NCI-H2171 (cell line): ENCODE measurements at places on chromosomes 7 and 10.

- DNase-seq = no peak
Measured at GRCh38 chr7:30915005-30915601, 3.5 kb downstream of the AQP1 start.

- no peak for DNase-seq
Measured at GRCh38 chr10:60023155-60023877, 117.0 kb upstream of the CCDC6 start.

DNA sequence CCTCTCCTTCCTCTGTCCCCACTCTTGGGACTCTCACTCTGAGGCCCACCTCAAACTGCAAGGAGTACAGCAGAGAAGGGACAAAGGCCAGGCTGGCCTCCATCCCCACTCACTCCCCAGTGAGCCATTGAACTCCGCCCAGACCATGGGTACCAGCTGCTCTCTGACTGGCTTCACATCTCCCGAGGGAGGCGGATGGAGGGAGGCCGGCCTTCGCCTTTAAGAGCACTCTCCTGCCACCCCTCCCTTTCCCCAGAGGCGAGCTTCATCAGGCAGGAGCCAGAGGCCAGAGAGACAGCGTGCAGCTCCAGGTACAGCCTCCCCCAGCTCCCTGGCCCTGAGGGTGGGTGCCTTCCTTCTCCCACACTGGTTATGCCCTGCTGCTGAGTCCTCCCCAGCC, 1.8 kb upstream of the LDB3 start:
- DNase-seq = no peak

- no peak for DNase-seq
Measured at GRCh38 chr7:130947792-130948580, 214.0 kb upstream of the KLF14 start.

DNA sequence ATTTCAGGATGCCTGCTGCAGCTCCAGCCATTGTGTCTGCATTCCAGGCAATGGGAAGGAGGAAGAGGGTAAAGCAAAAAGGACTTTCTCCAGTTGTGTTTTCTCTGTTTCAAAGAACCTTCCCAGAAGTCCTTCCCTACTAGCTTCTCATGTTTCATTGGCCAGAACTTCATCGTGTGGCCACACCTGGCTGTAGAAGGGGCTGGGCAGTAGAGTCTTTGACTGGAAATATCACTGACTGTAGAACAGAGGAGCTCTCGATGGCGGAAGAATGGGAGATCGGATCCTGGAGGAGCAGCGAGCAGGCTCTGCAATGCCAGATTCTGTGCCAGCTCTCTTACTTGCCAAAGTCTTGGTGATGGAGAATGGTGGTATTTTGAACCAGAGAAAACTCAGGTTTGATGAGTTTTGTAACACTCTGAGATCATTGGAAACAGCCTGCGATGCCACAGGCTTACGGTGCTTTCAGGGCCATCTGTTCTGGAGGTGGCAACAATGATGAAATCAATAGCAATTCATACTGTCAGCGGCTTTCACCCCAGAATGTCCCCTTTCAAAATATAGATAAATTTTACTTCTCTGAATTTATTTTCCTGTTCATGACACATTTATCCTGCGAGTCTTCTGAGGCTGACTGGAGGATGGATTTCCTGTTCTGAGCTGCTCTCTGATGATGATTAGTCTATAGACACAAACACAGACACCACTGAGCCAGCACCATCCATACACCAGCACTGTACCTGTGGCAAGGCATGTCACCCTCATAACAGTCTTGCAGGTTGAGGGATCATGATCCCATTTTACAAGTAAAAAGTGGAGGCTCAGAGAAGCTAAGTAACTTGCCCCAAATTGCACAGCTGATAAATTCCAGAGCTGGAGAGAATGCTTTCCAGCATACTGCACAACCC, 204.2 kb downstream of the EMX2 start:
- DNase-seq = no peak

DNA sequence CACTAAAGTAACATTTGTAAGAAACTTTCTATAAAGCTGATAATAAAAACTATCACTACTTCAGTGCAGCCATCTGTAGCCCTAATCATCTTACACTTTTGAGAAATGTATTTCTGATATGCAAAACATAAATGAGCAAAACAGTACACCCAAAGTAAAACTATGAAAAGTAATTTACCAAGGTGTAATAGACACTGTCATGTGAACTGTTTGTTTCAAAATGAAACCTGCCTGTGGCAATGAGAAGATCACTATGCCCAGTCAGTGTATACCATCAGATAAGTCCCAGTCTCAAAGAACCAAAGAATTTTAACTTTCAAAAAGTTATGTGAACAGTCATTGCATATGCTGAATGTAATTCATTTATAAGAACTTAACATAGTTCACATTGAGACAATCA, 398.1 kb downstream of the CDC14C start:
- DNase-seq = no peak

GRCh38 chr7:3272691-3273141, 28.3 kb upstream of the SDK1 start:
- DNase-seq = peak; percentile 68

DNA sequence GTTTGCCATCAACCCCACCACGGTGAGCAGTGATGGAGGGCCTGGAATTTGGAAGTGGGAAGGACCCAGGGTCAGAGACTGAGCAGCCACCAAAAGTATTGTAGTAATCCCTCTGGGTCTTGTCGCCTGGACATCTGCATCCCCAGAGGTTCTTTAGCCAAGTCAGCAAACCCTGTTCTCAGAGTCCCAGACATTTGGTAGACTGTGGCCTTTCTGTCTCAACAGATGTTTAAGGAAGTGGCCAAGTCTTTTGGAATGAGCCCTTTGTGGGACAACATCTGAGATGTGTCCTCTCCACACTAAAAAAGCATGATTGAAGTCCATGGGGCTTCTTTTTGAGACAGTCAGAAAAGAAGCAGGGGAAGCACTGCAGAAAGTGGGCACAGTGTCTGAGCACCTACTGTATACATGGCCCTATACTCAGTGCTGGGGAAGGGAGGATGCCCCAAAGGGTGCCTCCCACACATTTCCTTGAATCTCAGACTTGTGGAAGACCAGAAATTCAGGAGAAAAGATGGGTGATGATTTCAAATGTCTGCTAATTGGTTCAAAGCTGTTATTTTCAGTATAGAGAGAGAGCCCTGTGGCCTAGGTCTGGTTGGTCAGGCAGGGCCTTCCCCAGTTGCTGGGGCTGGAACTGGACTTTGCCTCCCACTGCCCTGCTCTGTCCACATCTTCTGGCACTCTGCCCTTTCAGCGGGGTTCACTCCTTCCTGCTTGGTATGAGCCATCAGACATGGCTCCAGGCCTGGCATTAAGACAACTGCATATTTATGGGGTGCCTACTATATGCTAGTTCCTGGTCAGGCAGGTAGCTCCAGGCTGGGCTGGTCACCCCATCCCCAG, 26.5 kb upstream of the VSIR start:
- no peak for DNase-seq

- no peak for DNase-seq
Measured at GRCh38 chr10:117674646-117675045, 132.1 kb downstream of the EMX2 start.

DNA sequence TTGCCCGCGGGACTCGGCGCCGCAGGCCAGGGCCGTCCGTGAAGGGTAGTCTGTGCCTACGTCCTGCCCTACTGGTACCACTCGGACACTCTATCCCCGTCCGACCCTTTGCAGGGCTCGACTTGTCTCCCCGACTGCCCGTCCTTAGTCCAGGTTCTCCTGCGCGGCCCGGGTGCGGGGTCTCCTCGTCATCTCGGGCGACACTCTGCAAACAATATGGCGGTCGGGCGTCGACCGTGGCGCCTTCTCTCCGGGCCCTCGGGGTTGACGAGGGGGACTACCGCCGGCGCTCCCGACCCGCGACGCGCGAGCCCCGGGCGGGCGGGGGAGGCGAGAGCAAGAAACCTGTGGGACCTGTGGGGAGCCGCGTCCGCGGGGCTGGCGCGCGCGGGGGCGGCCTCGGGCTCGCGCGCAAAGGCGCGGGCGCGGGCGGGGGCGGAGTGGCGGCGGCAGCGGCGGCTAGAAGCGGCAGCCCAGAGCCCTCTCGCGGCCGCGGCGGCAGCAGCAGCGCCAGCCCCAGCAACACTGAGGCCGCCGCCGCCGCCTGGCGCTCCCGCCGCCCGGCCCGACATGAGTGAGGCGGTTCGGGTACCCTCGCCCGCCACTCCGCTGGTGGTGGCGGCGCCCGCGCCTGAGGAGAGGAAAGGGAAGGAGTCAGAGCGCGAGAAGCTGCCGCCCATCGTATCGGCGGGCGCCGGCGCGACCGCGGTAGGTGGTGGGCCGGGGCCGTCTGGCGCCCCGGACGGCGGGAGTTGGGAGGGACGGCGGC, at the start of gene HECTD2:
Gene HECTD2, plus strand, starts transcription at position 476 of the 769 bp plus-strand sequence. Its CDS starts 95 bp downstream, at position 571.
- peak; percentile 69 for DNase-seq

- DNase-seq = no peak
Measured at GRCh38 chr10:124150189-124150806, 56.9 kb upstream of the CHST15 start.

GRCh38 chr10:59393349-59393748, 31.0 kb upstream of the FAM13C start:
- DNase-seq = no peak

- DNase-seq = no peak
Measured at GRCh38 chr7:71541707-71542353, 409.9 kb downstream of the GALNT17 start.

- DNase-seq = no peak
Measured at GRCh38 chr10:8402576-8402975, 348.1 kb downstream of the GATA3 start.

GRCh38 chr7:27616186-27616491, 46.5 kb downstream of the HIBADH start:
- DNase-seq = peak; percentile 7

DNA sequence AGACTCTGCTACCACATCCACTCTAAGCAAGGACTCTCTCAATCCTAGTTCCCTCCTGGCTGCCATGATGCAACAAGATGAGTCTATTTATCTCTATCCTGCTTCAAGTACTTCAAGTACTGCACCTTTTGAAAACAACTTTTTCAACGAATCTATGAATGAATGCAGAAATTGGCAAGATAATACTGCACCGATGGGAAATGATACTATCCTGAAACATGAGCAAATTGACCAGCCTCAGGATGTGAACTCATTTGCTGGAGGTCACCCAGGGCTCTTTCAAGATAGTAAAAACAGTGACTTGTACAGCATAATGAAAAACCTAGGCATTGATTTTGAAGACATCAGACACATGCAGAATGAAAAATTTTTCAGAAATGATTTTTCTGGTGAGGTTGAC, 40.7 kb downstream of the AHR start:
- DNase-seq = no peak

GRCh38 chr7:79702116-79702515, 248.6 kb upstream of the MAGI2 start:
- no peak for DNase-seq

DNA sequence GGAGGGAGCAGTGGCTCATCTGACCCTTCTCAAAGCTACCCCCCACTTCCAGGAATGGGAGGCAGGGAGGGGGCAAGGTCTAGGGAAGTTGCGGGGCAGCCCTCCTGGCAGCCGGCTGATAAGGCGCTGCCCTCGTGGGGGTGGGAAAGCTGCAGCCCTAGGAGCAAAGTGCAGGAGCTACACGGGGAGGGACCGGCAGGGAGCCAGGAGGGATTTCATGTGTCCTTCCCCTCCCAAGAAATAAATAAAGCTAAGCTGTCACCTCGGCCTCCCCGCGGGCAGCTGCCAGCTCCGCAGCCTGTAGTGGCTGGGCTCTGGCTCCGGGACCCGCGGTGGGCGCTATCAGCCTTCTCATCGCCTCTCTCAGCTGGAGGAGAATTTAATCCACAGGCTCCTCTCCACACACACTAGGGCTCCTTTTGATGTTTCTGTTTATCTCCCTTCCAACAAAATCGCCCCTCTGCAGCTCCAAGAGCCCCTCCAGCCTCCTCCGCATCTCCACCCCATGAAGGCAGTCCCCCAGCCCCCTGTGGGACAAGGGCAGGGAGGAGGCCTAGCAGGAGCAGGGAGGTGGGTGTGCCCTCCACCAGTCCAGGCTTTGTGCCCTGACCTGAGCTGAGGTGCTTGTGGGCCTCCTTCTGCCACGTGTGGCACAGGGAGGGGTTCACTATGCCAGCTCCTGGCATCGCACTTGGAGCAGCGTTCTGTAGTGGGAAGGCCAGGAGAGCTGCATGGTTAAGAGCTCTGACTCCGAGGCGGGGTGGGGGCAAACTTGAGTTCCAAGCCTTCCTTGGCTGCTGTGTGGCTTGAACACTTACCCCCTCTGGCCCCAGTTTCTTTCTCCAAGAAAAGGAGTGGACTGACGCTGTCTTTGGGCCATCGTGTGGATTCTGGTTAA, 80.5 kb downstream of the C10orf105 start:
- DNase-seq = no peak

GRCh38 chr10:96984541-96985131, 152.5 kb downstream of the LCOR start:
- no peak for DNase-seq

GRCh38 chr7:111082351-111082750, 8.6 kb upstream of the LRRN3 start:
- no peak for DNase-seq

DNA sequence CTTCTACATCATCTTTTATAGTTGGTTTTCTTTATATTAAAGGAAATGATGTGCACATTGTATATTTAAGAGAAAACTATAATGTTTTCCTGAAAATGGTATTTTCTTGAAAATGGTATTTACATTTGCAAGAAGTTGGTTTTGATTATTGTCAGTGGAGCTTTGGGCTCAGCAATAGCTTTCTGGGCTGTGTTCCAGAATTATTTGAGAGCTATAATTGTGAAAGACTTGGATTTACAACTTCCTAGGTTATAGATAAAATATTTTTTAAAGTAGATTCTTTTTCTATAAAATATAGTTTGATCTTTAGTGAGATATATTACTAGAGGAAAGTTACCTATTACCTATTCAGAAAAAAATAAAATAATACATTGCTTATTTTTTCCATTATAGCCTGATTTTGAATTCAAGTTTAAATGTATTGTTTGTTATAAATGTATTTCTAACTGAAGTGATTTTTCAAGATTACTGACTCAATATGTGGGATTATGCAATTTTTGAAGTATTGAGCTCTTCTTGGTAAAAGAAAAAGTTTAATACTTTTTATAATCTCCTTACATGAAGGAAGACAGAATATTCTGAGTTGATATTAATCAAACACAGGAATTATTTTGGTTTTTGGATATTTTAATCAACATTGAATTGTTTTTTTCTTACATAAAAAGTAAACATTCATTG, 20.2 kb downstream of the GNAI1 start:
- no peak for DNase-seq

DNA sequence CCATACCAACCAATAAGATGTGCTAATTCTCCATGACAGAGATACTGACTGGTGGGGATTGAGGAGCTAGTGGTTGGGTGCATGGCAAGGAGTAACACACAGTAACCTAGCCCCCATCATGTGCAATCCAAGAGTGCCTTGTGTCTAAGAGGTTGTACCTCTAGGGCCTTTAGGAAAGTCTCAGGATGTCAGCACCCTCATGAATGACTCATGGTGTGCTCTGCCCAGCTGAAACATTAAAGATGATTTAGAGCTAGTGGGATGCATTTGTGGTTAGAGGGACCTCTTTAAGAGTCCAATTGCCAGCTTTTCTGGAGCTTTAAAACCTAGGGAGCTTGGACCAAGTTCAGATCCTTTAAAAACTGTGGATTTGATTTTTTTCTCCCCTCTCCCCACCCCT, 181.1 kb downstream of the HERPUD2 start:
- no peak for DNase-seq

- no peak for DNase-seq
Measured at GRCh38 chr7:115038158-115038557, 116.3 kb downstream of the MDFIC start.

GRCh38 chr10:52853704-52854103, 81.1 kb upstream of the MBL2 start:
- no peak for DNase-seq
